Lower leg skin (tissue), 4 donors: ENCODE measurements at places on chromosomes 3 and 15. TPM values are rescaled to one million over a fixed set of nuclear protein-coding genes. Genes with fewer than 3 reads are reported as not detected.

DNA sequence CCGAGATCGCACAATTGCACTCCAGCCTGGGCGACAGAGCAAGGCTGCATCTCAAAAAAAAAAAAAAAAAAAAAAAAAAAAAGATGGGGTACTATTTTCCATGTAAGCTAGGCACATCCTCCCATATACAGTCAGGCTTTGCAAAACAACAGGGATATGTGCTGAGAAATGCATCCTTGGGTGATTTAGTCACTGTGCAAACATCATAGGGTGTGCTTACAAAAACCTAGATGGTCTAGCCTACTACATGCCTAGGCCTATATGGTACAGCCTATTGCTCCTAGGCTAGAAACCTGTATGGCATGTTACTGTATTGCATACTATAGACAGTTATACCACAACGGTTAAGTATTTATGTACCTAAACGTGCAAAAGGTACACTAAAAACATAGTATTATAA, 75.0 kb downstream of the TTBK2 start:
- no peak for DNase-seq

DNA sequence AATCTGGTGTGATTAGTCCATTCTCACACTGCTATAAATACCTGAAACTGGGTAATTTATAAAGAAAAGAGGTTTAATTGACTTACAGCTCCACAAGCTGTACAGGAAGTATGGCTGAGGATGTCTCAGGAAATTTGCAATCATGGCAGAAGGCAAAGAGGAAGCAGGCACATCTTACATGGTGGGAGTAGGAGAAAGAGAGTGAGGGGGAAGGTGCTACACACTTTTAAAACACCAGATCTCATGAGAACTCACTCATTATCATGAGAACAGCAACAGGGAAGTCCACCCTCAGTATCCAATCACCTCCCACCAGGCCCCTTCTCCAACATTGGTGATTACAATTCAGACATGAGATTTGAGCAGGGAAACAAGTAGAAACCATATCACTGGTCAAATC, 24.0 kb upstream of the ACP3 start:
- DNase-seq: no peak

DNA sequence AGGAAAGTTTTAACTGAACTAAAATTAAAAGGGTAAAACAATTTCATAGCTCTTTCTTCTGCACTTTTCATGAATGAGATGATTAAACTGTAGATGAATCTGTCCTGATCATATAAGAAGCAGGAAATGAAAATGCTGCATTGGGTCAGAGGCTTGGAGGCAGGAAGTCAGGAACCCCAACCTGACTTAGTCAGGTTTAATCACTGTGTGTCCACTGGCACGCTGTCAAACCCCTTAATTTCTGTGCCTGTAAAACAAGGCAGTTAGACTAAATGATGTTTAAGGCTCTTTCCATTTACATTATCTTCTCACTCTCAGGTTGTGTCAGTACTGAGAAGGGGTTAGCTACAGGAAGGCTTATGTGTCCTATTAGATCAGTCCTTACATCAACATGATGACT, 193.3 kb upstream of the TTC14 start:
- no peak for DNase-seq

DNA sequence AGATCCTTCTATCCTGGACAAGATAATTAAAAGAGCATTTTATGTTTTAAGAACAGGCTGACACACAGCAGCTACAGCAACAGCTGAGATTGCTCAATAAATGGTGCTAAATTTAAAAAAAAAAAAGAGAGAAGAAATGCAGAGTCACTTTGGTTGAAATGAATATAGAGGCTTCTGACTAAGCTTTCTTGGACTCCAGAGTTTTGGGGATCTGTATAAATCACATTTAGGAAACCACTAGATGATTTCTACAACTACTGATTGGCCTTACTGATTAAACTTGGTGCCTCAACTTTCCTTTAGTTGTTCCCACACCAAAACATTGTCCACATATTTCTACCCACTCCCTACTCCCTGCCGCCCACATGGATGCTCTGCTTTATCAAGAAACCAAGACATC, 132.9 kb upstream of the ZBTB20 start:
- no peak for DNase-seq

DNA sequence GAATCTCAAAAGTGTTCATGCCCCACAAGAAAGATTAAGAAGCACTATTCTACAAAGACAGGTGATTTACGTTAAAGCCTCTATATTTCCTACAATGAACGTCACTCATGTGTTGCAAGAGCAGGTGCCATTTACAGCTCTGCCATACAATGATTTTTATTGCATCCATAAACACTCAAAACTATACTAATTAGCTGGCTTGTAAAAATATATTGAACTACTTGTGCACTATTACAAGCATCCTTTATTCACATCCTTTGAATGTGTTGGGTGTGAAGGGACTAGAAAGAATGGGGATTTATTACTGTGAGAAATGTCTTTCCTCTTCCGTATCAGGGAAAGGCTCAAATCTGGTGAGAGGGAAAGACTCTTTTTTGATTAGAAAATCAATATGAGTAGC, 50.7 kb upstream of the C3orf49 start:
- no peak for DNase-seq

GRCh38 chr3:194204042-194204987, 68.4 kb downstream of the HES1 start:
- no peak for DNase-seq

DNA sequence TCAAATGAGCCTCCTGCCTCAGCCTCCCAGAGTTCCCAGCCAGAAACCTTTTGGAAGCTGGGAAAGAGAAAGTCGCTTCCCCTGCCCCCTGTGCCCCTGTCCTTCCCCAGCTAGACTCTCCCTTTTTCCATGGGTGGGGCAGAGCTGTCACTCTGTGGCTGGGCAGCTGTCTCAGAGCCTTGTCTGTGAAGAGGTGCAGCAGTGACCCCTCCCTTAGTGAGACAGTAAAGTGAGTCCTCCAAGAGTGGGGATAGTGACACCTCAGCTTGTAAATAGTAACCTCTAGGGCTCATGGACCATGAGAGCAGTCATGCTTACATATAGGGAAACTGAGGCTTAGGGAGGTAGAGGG, 76.3 kb downstream of the SMAD6 start:
- DNase-seq: no peak

Gene PEAK1
- total RNA-seq: 28.0 TPM

- DNase-seq: no peak
Measured at GRCh38 chr15:63264688-63265293, 12.6 kb upstream of the APH1B start.

Gene SCN11A
- not detected for total RNA-seq

Gene CELF6
- 1.8 TPM for total RNA-seq

DNA sequence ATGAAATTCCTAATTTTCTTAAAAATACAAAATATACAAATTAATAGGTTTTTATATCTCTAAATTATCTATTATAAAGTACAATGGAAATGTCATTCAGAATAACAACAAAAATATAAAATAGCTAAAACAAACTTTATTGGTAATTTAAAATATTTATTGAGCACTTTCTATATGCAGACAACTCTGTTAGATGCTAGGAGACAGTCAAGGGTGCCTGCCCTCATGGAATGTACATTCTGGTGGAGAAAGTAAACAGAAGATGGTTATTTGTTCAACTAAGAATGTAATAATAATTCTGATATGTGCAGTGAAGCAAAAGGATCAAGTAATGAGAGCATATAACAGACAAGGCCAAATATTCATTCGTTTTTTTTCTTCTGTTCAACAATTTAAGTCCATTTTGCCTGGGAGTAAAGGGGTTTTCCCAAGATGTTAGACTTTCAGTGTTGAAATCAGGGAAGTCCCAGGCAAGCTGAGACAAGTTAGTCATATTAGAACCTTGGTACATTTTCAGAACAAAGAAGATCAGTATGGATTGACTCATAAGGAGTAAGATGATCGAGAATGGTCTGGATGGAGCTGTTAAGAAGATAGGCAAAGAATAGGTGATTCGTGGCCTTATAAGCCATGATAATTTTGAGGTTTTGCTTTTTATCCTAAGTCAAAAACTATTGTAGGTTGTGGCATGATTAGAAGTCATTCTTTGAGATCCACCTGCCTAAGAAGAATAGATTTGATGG, 150.2 kb upstream of the MLF1 start:
- DNase-seq: no peak

DNA sequence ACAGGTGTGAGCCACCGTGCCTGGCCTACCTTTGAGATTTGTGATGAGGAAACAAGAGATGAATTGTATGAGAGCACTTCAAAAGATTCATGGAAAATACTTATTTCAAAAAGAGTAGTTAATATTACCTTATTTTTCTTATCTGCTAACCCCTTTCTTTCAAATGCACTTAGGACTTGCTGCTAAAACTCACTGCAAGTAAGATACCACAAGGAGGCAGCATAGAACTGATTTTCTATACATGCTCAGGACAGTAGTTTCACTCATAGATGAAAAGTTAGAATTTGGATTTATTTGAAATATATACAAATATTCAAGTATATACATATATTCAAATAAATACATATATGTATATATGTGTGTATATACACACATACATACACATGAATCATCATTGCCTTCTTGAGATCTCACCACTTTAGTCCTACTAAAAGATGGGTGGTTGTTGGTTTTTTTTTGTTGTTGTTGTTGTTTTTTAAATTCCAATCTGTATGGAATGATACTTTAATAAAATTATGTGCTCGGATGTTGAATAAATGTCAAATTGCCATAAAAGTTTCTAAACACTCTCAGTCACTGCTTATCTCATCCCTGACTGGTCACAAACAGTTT, 2.4 kb downstream of the CCNDBP1 start:
- DNase-seq: no peak

Gene ARPP19
- total RNA-seq: 95.6 TPM

- DNase-seq: no peak
Measured at GRCh38 chr15:60761505-60761845, 282.5 kb upstream of the ICE2 start.

DNA sequence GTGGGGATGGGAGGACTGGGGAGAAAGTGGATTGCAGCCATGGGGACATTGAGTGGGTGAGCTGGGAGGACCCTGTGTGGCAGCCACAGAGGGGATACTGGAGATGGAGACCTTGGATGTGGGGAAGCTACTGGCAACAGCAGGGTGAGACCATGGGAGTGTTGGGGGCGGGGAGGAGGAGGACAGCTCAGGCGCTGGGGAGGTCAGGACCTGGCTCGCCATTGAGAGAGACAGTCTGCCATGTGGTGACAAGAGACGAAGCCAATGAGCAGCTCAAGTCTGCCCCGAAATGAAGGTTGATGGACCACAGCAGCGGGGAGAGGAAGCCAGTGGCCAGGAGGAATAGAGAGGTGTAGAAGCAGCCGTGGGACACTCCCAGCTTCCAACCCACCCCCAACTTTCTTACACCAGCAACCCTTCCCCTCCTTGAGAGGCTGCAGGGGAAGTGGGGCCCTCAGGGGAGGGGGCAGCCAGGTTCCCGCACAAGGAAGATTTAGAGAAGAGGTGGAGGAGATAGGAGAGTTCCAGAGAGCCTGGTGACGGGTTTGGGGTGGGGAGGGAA, 118.1 kb downstream of the ASB7 start:
- DNase-seq: peak; percentile 83

GRCh38 chr3:39166134-39166710, 12.8 kb upstream of the CSRNP1 start:
- no peak for DNase-seq

Gene LMOD3
- not detected for total RNA-seq

GRCh38 chr15:68655686-68656437, 77.1 kb downstream of the CORO2B start:
- peak; percentile 63 for DNase-seq

GRCh38 chr3:196232154-196232881, 16.0 kb downstream of the SLC51A start:
- no peak for DNase-seq

- no peak for DNase-seq
Measured at GRCh38 chr3:45711931-45712330, 22.7 kb downstream of the SACM1L start.

Gene IGSF11
- total RNA-seq: 3.1 TPM

DNA sequence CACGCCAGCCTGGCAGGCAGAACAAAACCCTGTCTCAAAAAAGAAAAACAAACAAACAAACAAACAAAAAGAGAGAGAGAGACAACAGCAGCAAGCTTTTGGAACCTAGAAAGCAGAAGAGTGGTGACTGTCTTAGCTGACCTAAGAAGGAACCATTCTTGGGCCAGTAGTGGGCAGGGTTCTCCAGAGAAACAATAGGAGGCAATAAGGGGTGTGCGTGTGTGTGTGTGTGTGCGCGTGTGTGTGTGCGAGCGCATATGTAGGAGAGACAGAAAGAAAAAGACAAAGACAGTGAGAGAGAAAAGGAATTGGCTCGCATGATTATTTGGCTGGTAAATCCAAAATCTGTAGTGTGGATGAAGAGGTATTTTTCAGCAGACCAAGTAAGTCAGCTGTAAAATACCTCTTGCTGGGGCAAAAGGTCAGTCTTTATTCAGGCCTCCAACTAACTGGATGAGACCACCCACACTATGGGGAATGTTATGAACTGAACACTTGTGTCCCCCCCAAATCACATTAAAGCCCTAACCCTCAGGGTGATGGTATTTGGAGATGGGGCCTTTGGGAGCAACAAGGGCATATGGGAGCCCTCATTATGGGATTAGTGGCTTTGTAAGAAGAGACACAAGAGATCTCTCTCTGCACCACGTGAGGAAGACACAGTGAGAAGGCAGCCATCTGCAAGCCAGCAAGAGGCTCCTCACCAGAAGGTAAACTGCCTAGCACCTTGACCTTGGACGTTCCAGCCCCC, 15.1 kb upstream of the BLM start:
- DNase-seq: no peak

DNA sequence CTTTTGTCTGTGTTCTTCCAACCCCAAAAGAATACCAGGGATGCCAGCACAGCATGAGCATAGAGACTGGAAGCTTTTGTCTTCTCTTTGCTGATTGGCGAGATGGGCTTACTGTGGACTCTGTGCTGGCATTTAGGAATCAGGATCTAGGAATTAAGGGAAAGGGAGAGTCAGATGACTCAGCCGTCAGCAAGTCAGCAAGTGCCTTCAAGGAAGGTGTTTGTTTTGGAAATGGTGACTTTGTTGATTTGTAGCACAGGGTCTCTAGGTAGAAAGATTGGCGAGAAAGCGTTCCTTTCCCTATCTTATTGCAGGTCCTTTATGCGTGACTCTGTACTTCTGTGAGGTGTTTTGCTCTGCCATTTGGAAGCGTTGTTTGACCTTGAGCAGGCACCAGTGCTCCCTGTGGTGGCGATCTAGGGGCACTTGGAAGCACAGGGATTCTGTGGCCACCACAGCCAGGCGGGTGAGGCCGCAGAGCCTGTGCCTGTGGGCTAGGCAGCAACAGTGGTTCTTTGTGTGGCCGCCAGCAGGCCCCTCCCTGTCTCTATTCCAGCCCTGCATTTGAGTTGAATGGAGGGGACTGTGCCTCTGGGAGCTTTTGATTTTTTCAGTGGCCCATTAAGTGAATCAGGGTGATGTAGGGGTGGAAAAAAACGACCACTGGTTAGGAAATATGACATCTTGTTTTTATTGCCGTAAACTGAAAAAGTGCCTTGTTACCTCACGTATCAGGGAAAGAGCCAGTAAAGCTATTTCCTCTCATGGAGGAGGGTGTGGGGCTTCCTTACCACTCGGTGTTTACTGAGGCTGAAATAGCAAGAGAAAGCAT, 19.0 kb downstream of the FAN1 start:
- no peak for DNase-seq

DNA sequence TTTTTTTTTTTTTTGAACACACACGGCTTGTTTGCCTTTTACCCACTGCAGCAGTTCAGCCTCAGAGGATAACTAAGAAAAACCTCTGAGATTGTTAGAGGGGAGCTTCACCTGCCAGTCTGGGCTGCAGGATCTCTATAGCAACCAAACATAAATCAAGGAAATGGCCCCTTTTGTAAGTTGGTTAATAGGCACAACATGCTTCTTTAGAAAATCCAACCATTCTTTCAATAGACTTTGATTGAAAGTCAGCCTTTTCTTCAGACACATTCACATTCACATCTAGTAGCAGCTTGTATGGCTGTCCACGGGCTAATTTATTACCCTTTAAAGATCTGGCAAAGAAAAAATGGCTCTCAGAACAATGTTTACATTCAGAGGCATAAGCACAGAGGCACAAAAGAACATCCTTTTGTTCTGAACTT, 136.6 kb upstream of the RARB start:
- DNase-seq: no peak
